PC-3 (cell line): ENCODE measurements at places on chromosomes 2 and 18. TPM values are rescaled to one million over a fixed set of nuclear protein-coding genes. Genes with fewer than 3 reads are reported as not detected.

- H3K4me1 ChIP-seq: no peaks in the 10 kb centered on the region
- H3K4me3 ChIP-seq: no peak overlapping the region
- no peaks in the 10 kb centered on the region; the same call in 1 of the 2 replicates for H3K36me3 ChIP-seq
- H3K27me3 ChIP-seq: no peaks in the 10 kb centered on the region
- H3K27ac ChIP-seq: no peak overlapping the region
These were observed 32.5 kb downstream of the WDR33 start for GRCh38 chr2:127778447-127778846.

DNA sequence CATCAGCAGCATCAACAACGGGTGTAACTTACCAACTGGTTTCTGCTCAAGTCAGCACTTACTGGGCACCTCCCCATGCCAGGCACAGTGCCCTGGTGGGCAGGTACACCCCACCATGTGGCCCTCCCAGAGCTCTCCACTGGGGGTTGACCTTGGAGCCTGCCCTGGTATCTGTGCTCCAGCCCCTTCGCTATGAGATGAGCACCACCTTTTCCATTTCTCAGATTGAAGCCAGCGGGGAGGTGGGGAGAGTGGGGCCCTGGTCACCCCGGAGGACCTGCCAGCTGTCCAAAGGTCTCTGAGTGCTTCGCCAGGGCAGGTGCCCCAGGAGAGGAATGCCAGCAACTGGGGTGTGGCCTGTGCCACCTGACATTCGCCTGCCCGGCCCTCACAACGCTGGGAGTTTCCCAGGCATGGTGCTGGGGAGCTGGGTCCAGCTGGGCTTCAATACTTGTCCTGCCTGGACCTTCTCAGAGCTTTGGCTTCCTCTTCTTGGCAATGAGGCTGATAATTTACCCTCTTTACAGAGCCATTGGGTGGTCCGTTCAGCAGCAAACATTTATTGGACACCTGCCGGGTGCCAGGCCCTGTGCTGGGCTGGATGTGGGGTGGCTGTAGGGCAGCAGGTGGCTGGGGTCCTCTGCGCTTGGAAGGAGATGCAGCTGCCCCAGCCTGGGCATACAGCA, 5.9 kb upstream of the ZAP70 start:
- no peaks in the 10 kb centered on the region for H3K36me3 ChIP-seq
- no peak for DNase-seq
- H3K4me1 ChIP-seq: no peaks in the 10 kb centered on the region
- H3K27me3 ChIP-seq: no peaks in the 10 kb centered on the region
- H3K4me3 ChIP-seq: no peak overlapping the region
- H3K27ac ChIP-seq: no peak overlapping the region

DNA sequence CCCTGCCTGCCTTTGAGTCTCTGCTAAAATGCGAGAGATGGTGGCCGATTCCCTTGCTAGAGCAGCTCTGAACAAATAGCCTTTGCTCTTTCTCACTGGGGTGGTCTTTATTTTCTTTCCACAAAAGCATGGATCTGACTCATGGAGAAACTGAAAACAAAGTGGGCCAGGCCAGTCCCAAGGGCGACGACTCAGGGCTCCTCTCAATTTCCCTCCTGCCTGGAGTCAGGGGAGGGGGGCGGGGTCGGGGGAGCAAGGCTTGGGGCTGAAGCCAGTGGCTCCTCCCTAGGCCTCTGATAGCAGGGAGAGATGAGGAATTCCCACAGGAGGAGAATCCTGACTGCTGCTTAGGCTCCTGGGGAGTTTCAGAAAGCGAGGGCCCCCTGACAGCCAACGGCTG, 17.1 kb upstream of the IL1R2 start:
- H3K27ac ChIP-seq: no peak overlapping the region
- H3K4me3 ChIP-seq: no peak overlapping the region
- H3K4me1 ChIP-seq: peaks cover 11% of the 10 kb centered on the region
- no peak for DNase-seq

GRCh38 chr2:172710584-172711047, 25.0 kb upstream of the RAPGEF4 start:
- DNase-seq: peak; percentile 96
- H3K27me3 ChIP-seq: no peaks in the 10 kb centered on the region
- peaks cover 20% of the 10 kb centered on the region for H3K4me1 ChIP-seq
- H3K27ac ChIP-seq: peak overlapping the region; percentile 63

DNA sequence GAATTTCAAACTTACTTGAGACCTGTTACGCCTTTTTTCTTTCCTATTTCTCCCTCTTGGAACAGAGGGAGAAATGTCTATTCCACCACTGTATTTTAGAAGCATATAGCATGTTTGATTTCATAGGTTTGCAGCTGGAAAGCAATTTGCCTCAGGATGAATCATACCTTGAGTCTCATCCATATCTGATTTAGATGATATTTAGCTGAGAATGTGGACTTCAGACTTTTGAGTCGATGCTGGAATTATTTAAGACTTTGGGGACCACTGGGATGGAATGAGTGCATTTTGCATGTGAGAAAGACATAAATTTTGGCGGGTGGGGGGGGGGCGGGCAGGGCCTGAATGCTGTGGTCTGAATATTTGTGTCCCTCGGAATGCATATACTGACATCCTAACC, 282.7 kb upstream of the STON1 start:
- no peak overlapping the region for H3K27ac ChIP-seq
- peaks cover 22% of the 10 kb centered on the region for H3K4me1 ChIP-seq
- no peaks in the 10 kb centered on the region for H3K36me3 ChIP-seq

DNA sequence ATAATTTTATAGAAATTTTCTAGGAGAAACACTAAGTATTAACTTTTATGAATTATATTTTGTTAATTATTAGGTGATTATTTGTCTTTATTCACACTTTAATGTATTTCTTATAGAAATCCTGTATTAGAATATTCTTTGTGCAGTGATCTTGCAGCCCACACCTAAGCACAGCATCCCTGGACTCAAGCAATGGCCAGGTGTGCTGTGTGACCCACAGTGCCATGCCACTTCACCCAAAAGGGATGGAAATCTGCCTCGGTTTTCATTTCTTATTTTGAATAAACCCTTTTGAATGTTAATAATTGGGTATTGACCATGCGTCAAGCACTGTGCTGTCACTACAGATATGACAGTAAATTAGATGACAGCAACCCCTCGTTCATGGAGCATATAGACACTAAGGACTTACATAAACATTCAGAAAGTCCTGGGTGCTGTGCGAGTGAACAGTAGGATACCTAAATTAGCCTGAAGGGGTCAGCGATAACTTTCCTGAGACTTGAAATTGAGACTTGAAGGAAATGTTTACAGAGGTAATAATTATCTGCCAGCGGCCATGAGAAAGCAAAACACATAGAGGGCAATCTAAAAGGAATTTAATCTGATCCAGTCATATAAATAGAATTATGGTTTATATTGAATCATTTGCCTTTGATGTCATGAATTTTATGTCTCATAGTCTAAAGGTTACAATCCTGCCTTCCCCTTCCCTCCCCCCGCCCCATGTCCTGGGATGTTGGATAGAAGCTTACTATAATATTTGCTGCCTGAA, 52.7 kb upstream of the CALCRL start:
- no peaks in the 10 kb centered on the region for H3K27me3 ChIP-seq
- H3K4me1 ChIP-seq: peaks cover 41% of the 10 kb centered on the region
- DNase-seq: peak; percentile 95
- peak overlapping the region; percentile 35; the same call in 1 of the 2 replicates for H3K4me3 ChIP-seq
- H3K36me3 ChIP-seq: no peaks in the 10 kb centered on the region

DNA sequence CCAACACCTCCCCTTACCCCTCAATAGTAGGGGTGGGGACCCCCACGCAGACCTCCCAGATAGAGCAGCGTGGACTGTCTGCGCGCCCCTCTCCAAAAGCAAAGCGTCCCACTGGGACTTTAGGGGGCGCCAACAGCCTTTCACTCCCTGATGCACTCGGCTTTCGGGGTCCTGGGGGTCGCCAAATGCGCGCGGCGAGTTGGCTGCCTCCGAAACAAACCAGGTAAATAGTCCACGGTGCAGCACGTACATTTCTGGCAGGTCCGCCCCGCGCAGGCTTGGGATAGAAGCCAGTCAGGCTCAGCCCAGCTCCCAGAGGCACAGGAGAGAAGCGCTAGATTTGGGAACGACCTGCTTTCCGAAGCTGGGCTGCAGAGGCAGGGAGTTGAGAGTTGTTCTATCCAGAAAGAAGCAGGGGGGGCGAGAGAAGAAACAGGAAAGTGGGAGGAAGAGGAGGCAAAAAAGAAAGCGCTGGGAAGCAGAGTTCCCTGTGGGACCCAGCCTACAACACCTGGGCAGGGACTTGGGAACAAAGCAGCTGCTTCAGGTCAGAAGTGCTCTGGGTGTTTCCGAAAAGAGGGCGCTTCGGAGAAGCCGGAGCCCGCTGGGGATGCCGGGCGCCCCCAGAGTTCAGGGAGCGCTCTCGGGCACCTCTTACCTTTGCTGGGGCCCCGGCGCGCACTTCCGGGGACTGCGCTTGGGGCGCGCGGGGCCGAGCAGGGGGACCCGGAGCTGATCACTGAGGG, 544 bp downstream of the EVA1A start:
- peak; percentile 61 for DNase-seq
- H3K27ac ChIP-seq: peak overlapping the region; percentile 48
- H3K4me1 ChIP-seq: peaks cover 25% of the 10 kb centered on the region
- H3K36me3 ChIP-seq: no peaks in the 10 kb centered on the region
- no peaks in the 10 kb centered on the region for H3K27me3 ChIP-seq
- H3K4me3 ChIP-seq: peak overlapping the region; percentile 86

DNA sequence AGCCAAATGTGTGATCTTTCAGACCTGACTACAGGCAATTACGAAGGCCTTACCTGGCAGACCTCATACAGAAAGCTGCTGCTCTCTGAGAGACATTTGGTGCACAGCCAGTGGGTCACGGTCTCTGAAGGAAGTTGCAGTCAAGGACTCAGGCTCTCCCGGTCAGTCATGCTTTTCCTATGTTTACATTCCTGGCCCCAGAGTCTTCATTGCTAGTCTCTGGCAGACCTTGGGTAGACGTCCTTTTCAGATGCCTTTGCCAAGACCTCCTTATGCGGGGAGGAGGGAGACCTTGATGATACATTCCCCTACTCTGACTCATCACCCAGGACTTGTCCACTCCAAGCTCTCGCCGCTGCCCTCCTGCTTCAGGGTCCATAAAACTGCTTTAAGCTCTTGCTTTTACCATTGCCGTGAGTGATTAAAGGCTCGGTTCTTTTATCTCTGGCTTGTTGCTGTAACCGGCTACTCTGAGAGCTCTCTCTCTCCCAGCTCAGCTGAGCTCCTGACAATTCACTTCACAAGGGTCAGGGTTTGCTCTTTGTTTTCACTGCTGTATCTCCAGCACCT, 62.0 kb upstream of the SLC35F5 start:
- DNase-seq: peak; percentile 96
- H3K36me3 ChIP-seq: no peaks in the 10 kb centered on the region
- peaks cover 17% of the 10 kb centered on the region for H3K4me1 ChIP-seq
- no peaks in the 10 kb centered on the region for H3K27me3 ChIP-seq
- H3K27ac ChIP-seq: peak overlapping the region; percentile 36

GRCh38 chr2:168594778-168595177, 138.7 kb downstream of the CERS6 start:
- DNase-seq: no peak
- H3K4me1 ChIP-seq: no peaks in the 10 kb centered on the region
- H3K4me3 ChIP-seq: no peak overlapping the region

PLCL1 gene
- not detected in 2 replicates for total RNA-seq

KLHL30 gene
- total RNA-seq: not detected in 2 replicates

ALPP gene
- 8.6 and 14.4 TPM in 2 replicates for total RNA-seq
